Aorta (tissue), 5 donors: ENCODE measurements at places on chromosomes 5 and 9. TPM values are rescaled to one million over a fixed set of nuclear protein-coding genes. Genes with fewer than 3 reads are reported as not detected.

GRCh38 chr9:114719290-114719689, 37.3 kb upstream of the TEX48 start:
- no peak for DNase-seq

GRCh38 chr5:68459093-68459809, 243.7 kb downstream of the PIK3R1 start:
- DNase-seq, result no peak

GRCh38 chr9:37897665-37898064, 6.3 kb downstream of the SLC25A51 start:
- DNase-seq, result no peak

- no peak for DNase-seq
Measured at GRCh38 chr5:2757563-2758351, 6.3 kb upstream of the IRX2 start.

- no peak for DNase-seq
Measured at GRCh38 chr5:15634591-15635288, 134.8 kb downstream of the FBXL7 start.

The NDUFS6 gene
- 16.7 TPM for total RNA-seq

The WDR38 gene
- not detected for total RNA-seq

The CDH18 gene
- not detected for total RNA-seq

The CD274 gene
- total RNA-seq, result 5.7 TPM
